GM23338 (cell line): ENCODE measurements at places on chromosomes 3 and 15. TPM values are rescaled to one million over a fixed set of nuclear protein-coding genes. Genes with fewer than 3 reads are reported as not detected.

- H3K4me3 ChIP-seq, result peak within 1 kb of the TSS; percentile 80
- DNase-seq, result peak; percentile 78
- no peaks in the 10 kb centered on the region for H3K36me3 ChIP-seq
Observed at GRCh38 chr3:111998636-111999483, at the start of gene TAGLN3. TAGLN3 (plus strand) TSS chr3:111998922; CDS start chr3:111999423, 501 bp downstream.

GRCh38 chr3:9659849-9660248 lies 10.5 kb downstream of the MTMR14 start:
- peaks cover 4% of the 10 kb centered on the region for H3K36me3 ChIP-seq
- no peaks in the 10 kb centered on the region for H3K4me1 ChIP-seq
- no peaks in the 10 kb centered on the region for H3K27me3 ChIP-seq
- no peak overlapping the region for H3K4me3 ChIP-seq
- no peak overlapping the region for H3K27ac ChIP-seq

DNA sequence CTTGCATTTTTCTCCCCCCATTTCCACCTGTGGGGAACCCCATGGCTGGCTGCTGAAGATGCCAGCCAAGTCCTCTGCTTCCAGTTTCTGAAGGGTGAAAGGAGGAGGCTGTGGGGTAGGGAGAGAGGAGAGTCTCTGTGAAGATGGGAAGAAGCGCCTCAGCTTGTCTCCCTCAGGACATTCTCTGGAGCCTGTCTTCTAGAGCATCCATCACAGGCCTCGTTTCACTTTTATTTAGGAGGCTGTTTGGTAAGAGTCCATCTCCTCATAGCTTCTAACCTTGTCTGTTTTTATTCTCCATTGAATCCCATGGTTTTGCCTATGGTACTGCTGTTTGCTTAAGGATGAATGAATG lies 8.8 kb upstream of the LCTL start:
- H3K4me3 ChIP-seq, result no peak overlapping the region
- DNase-seq, result no peak
- no peaks in the 10 kb centered on the region for H3K27me3 ChIP-seq
- no peaks in the 10 kb centered on the region for H3K4me1 ChIP-seq
- H3K36me3 ChIP-seq, result no peaks in the 10 kb centered on the region
- no peak overlapping the region for H3K27ac ChIP-seq

DNA sequence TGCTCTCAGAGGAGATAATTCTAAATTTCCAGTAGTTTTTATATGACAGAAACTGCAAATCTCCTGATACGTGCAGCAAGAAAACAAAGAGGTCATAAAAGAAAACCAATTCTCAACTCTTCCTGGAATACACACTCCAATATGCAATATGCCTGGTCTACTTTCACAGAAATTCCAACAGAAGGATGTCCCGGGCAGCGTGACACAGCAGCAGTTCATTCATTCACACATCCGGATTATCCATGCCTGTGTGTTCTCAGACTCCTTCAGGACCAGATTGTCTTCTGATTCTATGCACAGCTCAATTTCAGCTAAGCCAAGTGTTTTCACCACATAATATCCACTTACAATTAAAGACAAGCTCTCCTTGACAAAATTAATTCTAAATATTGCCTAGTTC lies 64.3 kb downstream of the FBN1 start:
- H3K4me3 ChIP-seq, result no peak overlapping the region
- H3K27ac ChIP-seq, result no peak overlapping the region
- no peaks in the 10 kb centered on the region for H3K4me1 ChIP-seq
- DNase-seq, result no peak

NOX5 gene
- polyA plus RNA-seq, result not detected in 2 replicates

FOXB1 gene
- polyA plus RNA-seq, result 5.4 and 6.7 TPM in 2 replicates

PLCD1 gene
- 15.3 and 16.0 TPM in 2 replicates for polyA plus RNA-seq
